ENCODE measurements at places on chromosomes 1 and 21.

DNA sequence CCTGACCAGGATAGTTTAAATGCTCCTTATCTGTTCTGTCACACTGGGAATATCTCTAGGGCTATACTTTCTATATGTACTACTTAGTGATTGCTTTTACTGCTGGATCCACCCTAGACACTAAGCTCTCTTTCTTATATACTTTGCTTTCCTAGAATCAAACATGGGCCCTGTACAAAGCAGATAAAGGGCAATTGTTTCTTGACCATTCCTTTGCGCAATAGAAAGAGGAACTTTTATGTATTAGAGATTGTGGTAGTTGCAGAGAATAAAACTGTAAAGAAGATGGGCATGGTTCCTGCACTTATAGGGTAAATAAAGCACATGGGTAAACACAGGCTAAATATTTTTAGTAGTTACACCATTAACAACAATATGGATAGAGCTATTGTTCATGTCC lies 58.8 kb downstream of the ATP6V1G3 start:
- no peak for DNase-seq

DNA sequence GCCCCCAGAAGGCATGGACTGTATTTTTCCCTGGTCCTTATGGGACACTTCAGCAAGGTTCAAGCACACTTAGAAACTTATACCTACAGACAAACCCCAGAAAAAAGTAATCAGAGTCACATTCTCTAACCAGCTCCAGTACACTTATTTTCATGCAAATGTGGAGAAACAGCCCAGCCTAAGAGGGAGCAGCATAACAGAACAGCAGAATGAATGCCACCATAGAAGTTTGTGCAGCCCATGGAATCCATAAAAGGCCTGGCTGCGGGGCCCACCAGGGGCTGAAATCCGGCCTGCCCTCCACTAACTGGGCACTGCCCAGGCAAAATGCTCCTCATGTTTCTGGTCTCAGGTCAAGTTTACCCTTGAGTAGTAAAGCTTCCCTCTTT lies 60.4 kb upstream of the ATP1A1 start:
- DNase-seq = no peak

- DNase-seq = peak; percentile 81
Measured at GRCh38 chr1:151992303-151993083, 1.2 kb downstream of the S100A10 start.

DNA sequence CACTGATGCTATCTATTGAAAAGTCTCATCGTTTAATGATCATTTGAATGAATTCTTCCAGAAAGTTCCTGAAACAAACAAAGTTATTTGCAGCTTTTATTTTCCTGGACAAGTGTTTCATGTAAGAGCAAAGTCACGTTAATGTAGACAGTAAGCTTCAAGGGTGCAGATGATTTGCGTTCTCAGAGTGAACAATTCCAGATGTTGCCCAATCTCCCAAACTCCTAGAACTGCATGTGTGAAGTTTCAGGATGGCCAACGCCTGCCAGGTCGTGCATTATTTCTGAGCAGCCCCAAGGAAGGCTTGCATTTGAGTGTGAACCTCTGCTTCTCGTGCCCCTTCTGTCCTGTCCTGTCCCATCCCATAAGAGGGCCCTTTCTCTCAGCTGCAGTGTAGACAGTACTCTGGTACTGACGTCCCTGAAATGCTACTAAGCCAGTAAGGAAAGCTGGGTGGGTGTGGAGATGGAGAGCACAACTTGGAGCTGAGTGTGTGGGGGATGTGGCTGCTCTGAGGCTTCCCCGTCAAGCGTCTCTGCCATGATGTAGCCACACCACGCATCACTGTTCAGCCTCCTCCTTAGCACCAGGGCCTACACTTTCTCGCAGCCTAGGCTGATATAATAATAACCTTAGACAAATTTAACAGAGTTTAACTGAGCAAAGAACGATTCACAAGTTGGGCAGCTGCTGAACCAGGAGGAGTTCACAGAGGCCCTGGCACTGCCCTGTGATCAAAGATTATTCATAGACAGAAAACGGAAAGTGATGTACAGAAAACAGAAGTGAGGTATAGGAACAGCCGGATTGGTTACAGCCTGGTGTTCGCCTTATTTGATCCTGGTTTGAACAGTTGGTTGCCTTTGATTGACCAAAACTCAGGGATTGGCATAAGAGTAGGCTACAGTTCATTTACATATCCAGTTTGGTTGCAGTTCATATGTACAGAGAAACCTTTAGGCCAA lies 50.4 kb downstream of the RHOU start:
- no peak for DNase-seq

DNA sequence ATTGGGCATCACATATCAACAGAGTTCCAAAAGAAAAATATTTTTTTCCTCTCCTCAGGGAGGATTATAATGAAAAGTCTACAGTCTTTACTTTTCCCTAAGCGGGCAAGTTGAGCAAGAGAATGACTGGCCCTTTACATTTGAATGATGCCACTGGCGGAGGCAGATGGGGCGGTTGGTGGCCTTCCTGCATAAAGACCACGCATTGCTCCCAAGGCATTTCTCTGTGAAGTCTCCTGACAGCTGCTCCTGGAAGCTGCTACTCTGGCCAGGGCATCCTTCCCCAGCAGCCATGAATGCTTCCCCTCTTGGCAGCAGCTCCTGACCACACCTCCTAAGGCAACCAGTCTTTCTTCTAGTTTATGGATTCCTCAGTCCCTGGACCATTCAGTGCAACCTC lies 161.1 kb upstream of the RRP15 start:
- DNase-seq = peak; percentile 84

- DNase-seq = no peak
Measured at GRCh38 chr21:32298148-32298559, 501 bp upstream of the MRAP start.

- no peak for DNase-seq
Measured at GRCh38 chr1:60898987-60899386, 183.4 kb upstream of the NFIA start.

- no peak for DNase-seq
Measured at GRCh38 chr1:245389873-245390272, 235.1 kb downstream of the KIF26B start.
